Ascending aorta (tissue), 2 donors: ENCODE measurements at places on chromosomes 12 and 14.

- no peak overlapping the region for H3K27ac ChIP-seq
- H3K4me3 ChIP-seq = no peak overlapping the region
- no peaks in the 10 kb centered on the region for H3K36me3 ChIP-seq
- H3K27me3 ChIP-seq = no peaks in the 10 kb centered on the region
- no peak for DNase-seq
These were observed 199.1 kb upstream of the CNOT2 start for GRCh38 chr12:70044167-70044566.

DNA sequence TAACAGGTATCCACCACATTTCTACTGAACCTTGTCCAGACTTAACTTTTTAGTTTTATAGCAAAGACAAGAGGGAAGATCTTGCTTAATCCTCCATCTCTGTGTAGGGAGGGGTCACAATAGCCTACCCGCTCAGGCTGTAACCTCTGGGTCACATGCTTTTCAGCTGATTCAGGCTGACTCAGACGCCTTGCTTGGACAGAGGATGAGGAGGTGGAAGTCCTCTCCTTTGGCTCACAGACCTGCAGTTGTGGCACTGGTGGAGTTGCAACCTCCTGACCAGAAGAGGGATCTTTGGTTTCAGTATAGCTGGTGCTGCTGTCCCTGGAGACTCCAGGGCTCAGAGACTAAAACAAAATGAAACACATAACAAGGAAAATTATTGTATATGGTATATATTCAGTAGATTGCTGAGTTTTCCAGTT, 16.2 kb downstream of the ACIN1 start:
- peak; percentile 88 for DNase-seq
- H3K4me3 ChIP-seq = no peak overlapping the region
- H3K4me1 ChIP-seq = peaks cover 4% of the 10 kb centered on the region
- H3K36me3 ChIP-seq = peaks cover 92% of the 10 kb centered on the region

DNA sequence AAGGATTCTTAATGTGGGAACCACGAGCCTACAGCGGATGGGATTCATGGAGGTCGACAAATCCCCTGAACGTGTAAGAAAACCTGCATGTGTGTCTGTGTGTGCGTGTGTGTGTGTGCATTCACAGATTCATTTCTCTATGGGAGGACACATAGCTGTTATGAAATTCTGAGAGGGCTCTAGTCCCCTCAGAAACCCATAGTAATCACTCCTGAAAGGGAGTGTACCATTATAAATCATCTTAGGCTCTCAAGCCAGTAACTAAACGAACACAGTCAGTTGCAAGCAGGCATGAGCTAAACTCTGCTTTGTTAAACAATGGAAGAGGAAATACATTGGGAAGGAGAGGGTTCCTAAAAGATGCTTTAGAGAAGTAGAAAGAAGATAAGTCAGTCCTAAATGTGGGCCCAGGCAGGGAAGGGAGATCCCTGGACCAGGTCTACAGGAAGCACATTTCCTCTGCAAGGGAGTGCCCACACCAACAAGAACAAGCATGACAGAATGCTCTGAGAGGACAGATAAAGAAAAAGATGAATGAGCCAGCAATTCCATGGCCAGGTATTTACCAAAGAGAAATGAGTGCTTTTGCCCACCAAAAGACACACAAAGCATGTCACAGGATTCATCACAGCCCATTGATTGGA, 91.3 kb downstream of the ITPR2 start:
- no peak for DNase-seq
- no peak overlapping the region for H3K4me3 ChIP-seq
- H3K4me1 ChIP-seq = no peaks in the 10 kb centered on the region
- no peak overlapping the region for H3K27ac ChIP-seq

DNA sequence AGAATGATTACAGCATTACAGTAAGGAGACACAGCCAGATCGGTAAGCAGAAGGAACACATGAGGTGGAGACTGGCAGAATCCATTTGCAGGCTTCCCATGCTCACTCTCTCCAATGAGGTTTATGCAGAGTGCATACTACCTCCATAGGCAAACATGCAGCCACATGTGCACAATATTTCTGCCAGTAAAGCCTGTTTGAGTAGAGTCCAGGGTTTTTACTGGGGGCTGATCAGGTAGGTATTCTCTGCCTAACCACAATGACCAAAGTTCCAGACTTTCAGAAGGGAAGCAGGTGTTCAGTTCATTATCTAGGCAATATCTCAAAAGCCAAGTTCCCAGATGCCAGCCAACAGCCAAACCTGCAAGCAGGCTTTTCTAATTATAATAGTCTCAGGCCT, 31.1 kb downstream of the INTS13 start:
- no peaks in the 10 kb centered on the region for H3K27me3 ChIP-seq
- peaks cover 14% of the 10 kb centered on the region for H3K36me3 ChIP-seq
- no peaks in the 10 kb centered on the region for H3K4me1 ChIP-seq
- no peak overlapping the region for H3K27ac ChIP-seq
- DNase-seq = no peak

- no peak overlapping the region for H3K27ac ChIP-seq
- no peak overlapping the region for H3K4me3 ChIP-seq
These were observed 169.5 kb upstream of the EGLN3 start for GRCh38 chr14:34120185-34120977.
